ENCODE measurements at places on chromosomes 2 and 18.

- DNase-seq: no peak
Measured at GRCh38 chr2:222738809-222739208, 67.4 kb downstream of the MOGAT1 start.

DNA sequence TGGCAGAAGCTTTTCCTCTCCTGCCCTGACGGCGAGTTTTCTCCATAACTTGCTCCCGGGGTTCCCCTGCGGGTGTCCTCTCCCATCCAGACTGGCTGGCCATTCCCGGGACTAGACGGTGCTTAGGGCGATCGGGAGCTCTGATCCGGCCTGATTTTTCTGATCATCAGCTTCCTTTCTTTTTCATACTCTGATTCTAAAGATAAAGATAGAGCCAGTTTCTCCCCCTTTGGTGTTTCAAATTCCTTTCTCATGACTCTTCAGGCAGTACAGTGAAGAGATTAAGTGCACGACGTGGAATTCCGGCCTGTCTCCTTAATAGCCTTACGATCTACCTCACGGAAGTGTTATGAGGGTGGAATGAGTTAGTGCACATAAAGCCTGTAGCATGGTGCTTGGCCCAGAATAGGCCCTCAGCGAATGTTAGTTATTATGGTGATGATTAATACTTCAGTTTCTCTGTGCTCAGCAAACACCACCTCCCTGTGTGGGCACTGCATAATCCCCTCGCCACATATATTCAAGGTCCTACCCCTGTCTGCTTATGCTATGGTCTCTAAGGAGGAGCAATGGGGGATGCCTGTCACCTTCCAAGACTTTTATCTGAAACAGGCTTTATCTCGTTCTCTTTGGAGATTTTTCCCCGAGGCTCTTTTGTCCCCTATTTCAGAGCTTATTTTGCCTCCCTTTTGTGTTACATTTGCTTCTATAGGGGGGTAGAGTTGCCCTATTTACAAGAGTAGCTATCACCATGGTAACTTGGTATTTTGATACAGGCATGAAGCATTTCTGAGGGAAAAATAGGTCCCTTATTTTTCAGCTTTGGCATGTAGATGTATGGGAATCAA lies 254.8 kb downstream of the CDH2 start:
- DNase-seq: no peak

- no peak for DNase-seq
Measured at GRCh38 chr2:11257964-11258363, 86.5 kb downstream of the ROCK2 start.

GRCh38 chr2:106537791-106538191 lies 50.6 kb downstream of the CD8B2 start:
- no peak for DNase-seq

DNA sequence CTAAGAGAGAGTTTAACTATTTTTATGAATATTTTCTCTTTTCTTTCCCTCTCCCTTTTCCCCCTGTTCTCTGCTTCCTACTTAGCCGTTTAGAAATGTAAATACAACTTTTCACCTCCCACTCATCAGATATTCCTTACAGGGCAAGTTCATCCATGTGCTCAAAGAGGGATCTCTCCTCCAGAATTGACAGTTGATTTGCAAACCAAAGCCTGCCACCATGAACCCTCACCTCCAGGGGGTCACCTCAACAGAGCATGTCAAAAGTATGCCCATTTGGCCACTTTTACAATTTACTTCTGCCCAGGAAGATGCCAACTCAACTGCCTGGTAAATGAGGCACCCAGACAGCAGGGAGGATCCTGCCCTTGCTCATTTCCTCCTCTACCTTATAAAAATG lies 149.2 kb upstream of the GYPC start:
- no peak for DNase-seq

DNA sequence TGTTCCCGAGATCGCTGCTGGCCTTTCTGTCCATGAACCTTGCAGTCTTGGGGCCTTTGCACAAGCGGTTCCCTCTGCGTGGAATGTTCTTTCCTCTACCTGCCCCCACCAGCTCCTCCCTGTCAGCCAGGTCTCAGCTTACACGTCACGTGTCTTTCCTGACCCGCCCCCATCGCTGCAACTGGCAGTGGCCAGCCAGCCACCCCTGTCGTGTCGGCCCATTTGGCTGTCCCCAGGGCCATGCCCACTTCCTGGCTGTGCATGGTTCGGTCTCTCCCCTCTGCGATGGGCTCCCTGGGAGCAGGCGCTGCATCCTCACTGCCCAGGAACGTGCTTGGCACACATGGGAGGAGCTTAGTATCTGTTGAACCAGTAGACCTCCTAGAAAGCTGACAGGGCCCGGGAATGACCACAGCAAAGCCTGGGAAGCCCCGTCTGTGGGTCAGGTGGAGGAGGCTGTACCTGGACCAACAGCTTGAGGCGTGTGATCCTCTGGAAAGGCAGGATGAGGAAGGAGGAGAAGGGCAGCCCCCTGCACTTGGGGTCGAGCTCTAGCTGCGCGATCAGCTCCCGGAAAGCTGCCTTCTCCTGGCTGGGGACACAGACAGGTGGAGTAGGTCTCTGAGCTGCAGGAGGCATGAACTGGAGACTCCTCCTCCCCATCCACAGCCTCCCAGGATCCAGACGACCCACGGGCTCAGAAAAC lies 21.0 kb downstream of the SNORC start:
- DNase-seq: no peak

GRCh38 chr2:28717339-28717758 lies 34.3 kb upstream of the PPP1CB start:
- no peak for DNase-seq

DNA sequence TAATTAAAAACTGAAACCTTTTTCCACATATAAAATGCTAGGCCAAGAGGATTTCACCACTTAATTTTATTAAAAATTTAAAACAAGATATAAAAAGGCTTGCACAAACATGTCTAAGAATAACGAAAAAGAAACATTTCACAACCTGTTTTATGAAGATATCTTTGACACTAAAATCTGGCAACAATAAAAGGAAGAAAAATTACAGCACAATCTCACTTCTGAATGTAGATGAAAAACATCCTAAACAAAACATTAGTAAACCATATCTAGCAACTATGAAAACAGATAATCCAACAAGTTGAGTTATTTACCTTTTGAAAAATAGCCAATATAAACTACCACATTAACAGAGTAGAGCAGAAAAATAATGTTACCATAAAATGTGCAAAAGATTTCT lies 185.4 kb upstream of the MMADHC start:
- DNase-seq: no peak

Data from activated CD8-positive, alpha-beta memory T cell treated with anti-CD3 and anti-CD28 coated beads for 1 hour (primary cell).